ENCODE measurements at places on chromosomes 5 and 9.

- no peak for DNase-seq
Observed at GRCh38 chr9:80952363-80952922, 736.9 kb downstream of the TLE1 start.

DNA sequence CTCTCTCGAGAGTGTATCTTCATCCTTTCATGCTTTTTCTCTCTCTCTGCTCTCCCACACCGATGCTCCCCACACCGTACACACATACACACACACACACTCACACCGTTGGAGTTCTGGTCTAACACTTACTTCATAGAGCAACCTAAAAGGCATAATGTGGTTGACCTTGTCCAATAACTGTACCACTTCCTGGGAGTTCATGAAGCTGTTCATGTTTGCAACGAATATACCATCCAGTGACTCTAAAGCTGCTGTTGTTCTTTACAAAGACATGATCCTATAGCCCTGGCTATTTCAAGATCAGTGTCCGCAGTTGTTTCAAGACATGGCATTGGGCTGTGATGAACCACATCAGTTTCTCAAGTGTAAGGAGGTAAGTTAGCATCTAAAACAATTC lies 10.0 kb downstream of the MEF2C start:
- no peak for DNase-seq

- peak; percentile 56 for DNase-seq
Observed at GRCh38 chr5:142611154-142611553, 74.7 kb downstream of the FGF1 start.

DNA sequence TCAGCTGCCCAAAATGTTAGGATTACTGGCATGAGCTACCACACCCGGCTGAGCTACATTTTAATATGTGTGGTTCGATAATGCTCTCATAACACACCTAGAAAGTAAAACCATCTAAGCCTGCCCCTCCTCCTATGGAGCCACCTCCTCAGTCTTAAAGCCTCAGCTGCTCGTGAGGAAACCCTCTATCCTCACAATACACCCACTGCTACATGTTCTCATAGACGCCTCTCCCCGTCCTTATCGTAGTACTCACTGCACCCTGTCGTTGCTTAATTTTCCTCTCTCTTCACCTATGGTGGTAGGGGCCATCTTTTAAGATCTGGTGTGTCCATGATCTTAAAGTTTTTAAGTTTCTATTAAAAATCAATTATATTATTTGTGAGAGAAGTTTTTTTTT lies 72.9 kb downstream of the RCL1 start:
- DNase-seq, result no peak

DNA sequence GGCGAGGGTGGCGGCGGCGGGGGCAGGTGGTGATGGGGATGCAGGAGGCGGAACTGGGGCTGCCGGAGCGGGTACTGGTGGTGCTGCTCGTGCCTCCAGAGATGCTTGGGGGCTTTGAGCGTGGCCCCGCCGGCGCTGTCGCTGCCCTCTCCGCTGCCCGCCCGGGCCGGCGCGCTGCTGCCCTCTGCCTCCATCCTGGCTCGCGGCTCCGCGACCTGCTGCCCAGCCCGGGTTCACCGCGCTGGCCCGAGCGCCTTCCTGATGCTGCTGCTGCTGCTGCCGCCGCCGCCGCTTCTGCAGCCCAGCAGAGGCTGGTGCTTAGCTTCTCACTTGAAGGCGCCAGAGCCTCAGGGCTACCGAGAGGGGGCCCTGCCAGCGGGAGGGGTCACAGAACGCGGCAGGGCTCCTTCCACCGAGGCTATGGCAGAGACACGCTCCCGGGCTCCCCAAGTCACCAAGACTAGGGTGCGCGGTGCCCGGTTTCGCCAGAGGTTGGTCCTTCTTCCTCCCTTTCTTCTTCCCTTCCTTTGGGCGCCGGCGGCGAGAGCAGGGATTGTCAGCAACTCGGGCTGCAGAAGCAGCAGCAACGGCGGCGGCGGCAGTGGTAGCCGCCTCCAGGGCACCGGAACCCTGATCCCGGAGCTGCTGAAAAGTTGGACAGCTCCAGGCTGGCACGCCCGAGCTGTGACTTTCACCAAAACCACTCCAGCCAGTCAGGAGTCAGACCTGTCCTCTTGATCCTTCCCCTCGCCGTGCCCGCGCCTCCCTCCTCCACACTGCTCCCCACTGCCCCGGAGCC lies at the start of gene PDE4D:
PDE4D (minus strand) TSS at position 298 of the 799 bp plus-strand sequence.
- peak; percentile 50 for DNase-seq

- peak; percentile 21 for DNase-seq
Observed at GRCh38 chr5:95923918-95924544, 37.6 kb downstream of the ELL2 start.

DNA sequence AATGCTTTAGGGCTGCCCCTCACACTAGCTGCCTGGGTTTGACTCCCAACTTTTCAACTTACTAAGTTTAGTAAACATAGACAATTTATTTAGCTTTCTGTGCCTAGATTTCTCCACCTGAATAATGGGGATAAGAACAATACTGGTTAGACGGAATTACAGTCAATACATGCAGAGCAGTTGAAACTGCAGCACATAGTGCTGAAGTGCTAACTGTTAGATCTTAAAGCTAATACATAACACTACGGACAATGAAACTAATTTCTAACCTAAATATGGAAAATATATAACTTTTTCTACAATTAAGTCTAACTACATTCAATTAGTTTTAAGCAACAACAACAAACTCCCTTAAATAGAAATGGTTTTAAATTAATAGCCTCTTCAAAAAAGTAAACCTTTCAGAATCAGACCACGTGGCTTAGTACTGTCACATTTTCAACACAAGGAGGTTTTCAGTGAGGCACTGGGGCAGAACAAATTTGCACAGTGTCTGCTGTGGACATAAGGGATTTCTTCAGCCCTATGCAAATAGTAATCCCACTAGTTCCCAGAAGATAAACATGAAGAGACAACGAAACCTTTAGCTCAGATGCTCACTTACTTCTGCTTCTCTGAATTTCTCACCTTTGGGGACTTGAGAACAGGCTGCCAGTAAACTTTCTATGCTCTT lies 293.4 kb downstream of the EDIL3 start:
- no peak for DNase-seq

DNA sequence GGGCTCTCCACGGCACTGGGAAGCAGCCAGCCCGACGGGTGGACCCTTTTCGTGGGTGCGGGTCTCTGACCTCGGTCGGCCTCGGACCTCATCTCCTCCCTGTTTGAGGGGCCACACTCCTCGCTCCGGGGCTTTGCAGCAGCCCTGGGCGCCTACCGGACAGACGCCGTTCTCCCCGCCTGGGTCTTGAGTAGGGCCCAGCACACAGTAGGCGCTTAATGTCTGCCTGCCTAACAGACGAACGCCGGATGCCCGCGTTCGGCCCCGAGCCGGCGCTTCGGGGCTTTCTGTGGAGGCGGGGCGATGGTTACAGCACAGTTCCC lies 842 bp upstream of the GTF3C5 start:
- no peak for DNase-seq

All from inflammatory macrophage treated with lipopolysaccharide for 1 hour (primary cell).